ENCODE measurements at places on chromosomes 6 and 20. TPM values are rescaled to one million over a fixed set of nuclear protein-coding genes. Genes with fewer than 3 reads are reported as not detected.
A peak's percentile ranks its signal among the peaks of the same experiment; 100 is the strongest.

GRCh38 chr6:121555201-121555600 lies 119.8 kb downstream of the GJA1 start:
- no peak for DNase-seq

BTNL2 gene
- total RNA-seq = not detected

DNA sequence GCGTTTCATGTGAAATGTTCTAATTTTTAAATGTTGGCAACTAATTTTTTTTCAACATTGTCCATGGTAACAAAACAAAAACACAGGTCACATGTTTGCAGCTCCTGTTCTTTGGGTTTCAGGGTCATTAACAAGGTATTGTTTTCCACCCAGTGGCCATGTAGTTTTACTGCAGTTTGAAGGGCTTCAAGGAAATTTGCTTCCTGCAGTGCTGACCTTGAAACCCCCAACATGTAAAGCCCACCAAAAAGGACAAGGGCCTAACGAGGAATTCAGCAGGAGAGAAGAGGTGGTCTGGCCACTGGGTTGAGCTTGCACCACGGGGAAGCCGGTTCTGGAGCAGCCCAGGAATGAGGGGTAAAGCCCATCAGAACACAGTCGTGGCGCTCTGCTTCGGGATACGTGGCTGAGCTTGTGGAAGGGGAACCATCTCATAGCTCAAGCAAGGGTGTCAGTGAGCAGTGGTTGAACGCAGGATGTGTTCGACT lies 13.9 kb upstream of the KLHL31 start:
- peak; percentile 44 for DNase-seq

GRCh38 chr6:53244399-53244931 lies 95.8 kb upstream of the GCM1 start:
- DNase-seq = no peak
